SIG-M5 (cell line): ENCODE measurements at places on chromosomes 4 and X.

DNA sequence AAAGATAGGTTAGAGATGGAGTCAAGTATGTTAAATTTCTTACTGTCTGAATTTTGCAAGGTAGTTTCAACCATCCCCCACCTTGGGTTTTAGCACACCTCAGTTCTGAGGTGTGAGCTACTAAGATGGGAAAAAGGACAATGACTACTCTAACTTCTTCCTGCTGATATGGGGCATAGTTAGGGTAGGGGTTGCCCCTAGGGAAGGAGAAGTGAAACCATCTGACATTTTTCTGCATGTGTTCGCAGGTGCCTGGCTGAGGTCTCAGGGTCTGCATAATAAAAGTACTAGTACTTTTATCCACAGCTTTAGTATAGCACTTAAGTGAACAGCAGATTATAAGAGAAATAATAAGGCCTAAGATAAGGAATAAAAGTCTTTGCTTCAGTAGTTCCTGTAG lies 129.5 kb upstream of the CYSLTR1 start:
- DNase-seq = no peak

DNA sequence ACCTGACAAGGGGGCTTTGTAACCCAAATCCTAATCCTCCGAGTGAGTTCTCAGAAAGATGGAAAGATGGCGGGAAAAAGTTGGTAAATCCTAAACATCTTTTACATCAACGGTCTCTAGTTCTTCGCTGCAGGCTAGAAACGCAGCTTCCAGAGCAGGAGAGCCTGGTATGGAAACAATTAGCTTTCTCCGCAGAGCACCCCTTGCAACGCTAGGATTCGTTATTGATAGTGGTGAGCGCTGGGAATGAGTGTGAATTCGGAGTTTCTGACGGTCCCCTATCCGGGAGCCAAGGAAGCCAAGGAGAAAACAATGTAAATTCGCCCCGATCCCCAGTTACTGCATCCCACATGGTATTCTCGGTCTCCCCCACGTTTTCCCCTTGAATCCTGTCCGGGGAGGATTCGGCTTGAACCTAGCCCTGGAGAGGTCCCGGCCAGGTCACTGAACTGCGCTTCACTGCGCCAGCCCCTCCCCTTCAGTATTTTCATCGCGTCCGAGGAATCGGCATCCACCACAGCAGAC lies 4.7 kb upstream of the NEUROG2 start:
- no peak for DNase-seq

DNA sequence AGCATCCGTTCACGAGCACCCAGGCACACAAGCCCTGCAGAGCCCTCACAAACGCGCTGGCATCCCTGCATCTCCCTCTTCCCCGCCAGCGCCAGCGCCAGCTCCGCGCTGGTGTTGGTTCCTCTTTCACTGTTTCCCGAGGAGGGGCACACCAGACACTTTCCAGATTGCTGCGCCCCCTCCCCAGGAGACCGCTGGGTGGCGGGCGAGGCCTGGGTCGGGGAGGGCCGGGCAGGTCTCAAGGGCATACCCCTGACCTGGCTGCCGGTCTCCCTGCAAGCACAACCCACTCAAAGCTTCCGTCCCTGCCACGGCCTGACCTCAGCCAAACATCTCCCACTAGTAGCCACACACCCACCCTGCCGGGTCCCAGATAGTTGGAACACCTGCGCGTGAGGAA lies 2.2 kb upstream of the NKX1-1 start:
- DNase-seq = no peak

DNA sequence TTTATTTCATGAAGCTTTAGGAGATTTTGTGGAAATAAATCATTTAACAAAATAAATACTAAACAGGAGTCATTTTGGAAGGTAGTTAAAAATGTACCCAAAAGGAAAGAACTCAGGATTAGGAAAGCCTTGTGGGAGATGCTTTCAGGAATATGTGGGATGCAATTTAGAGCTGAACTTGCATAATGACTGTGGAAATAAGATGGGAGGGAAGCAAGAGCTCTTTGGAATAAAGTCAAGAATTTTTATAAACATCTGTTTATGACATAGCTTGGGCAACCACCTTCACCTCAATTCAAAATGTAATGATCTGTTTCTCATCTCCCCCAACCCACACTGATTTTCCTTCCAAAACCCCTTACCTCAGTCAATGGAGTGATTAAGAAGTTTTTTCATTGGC lies 623.8 kb downstream of the FAT4 start:
- no peak for DNase-seq

- DNase-seq = no peak
Observed at GRCh38 chrX:118968031-118968430, 6.4 kb upstream of the LONRF3 start.

DNA sequence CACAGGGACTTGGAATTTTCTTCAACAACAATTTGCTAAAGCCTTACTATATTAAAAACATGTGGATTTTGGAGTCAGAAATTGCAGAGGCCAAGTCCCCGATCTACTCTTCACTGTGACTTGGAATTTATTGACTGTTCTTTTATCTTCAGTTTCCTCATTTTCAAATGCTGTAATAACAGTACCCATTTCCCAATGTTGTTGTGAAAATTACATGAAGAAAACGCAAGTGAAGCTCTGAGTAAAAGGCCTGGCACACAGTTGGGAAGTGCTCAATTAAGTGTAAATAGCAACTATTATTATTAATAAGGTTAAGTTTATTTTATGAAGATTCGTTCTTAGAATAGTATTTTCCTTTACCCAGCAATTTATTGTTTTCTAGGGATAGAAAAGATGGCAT lies 15.7 kb downstream of the STBD1 start:
- DNase-seq = no peak

GRCh38 chrX:128365492-128365891 lies 313.3 kb upstream of the ACTRT1 start:
- DNase-seq = no peak

DNA sequence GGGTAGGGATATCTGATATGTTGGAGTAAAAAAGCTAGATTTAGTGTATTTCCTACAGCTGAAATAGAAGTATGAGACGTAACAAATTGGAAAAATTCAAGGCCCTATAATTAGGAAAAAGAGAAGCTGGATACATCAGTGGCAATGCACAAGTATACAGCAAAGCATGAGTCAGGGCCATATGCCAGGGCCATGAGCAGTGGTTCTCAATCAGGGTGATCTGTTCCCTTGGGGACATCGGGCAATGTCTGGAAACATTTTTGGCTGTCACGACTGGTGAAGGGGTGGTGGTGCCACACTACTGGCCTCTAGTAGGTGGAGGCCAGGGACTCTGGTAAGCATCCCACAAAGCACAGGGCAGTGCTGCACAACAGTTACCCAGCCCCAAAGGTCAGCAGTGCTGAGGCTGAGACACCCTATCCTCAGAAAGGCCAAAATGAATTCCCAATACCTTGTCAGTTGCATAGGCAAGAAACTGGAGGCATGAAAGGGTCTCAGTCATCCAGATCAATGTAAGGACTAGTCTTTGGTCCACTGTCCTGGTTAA lies 36.8 kb upstream of the NAP1L5 start:
- DNase-seq = no peak

- no peak for DNase-seq
Observed at GRCh38 chr4:173397604-173398003, 1.3 kb downstream of the SCRG1 start.

GRCh38 chrX:39324233-39324930 lies 523.1 kb downstream of the MID1IP1 start:
- DNase-seq = no peak

- no peak for DNase-seq
Observed at GRCh38 chr4:90419124-90419711, 292.0 kb downstream of the CCSER1 start.

GRCh38 chr4:11954093-11954492 lies 525.4 kb upstream of the HS3ST1 start:
- no peak for DNase-seq

GRCh38 chrX:144586756-144587155 lies 660.5 kb upstream of the SPANXN1 start:
- DNase-seq = no peak

GRCh38 chr4:87321888-87322287 lies 794 bp downstream of the HSD17B13 start:
- no peak for DNase-seq

DNA sequence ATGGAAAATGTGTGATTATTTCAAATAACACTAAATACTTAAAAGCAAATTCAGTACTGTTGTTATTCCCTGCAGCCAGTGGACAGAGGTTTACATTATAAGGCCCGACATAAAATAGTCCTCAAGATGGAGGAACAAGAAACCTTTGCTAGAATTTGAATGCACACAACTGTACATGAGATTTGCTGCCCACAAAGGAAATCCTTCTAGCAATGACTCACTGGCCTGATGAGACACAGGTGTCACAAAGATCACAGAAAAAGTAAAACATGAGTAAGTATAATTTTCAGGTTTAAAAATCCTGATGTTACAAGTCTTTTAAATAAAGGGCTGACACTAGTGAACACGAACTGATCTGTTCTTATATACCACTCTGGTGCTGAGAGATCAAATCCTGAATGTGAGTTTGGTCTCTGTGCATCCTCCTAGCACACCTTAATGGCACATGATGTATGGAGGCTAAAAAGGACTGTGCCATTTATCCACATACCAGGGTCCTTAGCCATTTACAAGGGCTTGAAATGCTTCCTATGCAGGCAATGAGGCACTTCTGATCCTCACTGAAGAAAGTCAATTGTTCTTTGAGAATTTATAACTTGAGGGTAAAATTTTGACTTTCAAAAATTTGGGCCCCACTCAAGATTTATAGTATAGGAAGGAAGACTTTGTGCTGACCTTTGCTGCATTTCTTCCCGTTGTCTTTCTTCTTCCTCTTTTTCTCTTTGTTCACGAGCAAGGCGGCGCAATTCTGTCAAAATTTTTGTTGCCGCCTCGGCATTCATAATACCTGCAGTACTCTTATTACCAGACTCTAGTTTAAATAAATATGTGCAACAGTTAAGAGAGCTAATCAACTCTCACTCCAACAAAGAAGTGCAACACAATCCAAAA lies 23.0 kb downstream of the MAP7D3 start:
- no peak for DNase-seq

DNA sequence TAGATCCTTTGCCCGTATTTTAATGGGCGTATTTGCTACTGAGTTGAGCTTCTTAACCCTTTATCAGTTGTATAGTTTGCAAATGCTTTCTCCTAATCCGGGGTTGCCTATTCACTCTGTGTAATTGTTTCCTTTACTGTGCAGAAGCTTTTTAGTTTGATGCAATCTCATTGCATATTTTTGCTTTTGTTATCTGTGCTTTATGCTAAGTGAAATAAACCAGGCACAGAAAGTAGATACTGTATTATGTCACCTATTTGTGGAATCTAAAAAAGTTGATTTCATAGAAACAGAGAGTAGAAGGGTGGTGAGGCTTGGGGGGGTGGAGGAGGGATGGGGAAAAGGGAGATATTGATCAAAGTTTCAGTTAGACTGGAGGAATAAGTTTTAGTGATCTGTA lies 17.7 kb downstream of the OGT start:
- no peak for DNase-seq

DNA sequence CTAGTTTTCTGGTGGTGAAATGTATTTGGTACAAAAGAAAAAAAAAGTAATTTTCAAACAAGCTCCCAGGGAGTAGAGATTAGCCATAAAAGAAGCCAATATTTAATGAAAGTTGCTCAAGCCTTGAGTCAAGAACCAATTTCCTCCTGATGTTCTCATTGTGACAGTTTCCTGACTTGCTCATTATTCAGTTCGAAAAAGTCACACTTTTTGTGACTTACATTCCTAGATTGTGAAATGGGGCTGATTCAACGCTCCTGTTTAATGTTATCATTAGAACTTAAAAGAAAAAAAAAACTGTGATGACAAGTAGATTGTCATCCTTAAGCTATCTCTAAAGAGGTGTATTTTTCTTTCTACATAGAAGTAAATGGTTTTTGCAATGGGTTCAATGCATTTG lies 122.6 kb upstream of the BMPR1B start:
- DNase-seq = no peak

GRCh38 chr4:47830265-47831025 lies 7.4 kb downstream of the CORIN start:
- no peak for DNase-seq

- DNase-seq = no peak
Observed at GRCh38 chr4:165515201-165515600, 136.4 kb downstream of the CPE start.

GRCh38 chr4:110108422-110108821 lies 90.0 kb downstream of the ELOVL6 start:
- DNase-seq = no peak

DNA sequence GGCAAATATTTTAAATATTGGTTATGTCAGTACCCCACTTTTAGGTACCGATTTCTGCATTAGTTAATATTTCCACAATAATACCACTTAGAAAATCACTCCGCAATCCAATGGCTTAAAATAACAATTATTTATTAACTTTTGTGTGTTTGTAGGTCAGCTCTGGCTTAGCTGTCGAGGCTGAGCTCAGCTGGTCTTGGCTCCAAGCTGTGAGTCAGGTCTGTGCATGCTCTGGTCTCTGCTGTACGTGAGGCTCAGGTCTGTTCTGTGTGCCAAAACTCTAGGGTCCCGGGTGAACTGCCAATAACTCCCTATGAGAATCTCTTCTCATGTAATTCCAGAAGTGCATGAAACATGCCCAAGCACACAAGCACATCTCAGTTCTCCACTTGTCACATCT lies 245.8 kb upstream of the GK2 start:
- no peak for DNase-seq

GRCh38 chrX:2507196-2507595 lies 6.4 kb upstream of the DHRSX start:
- no peak for DNase-seq

- DNase-seq = no peak
Observed at GRCh38 chr4:30904588-30904987, 184.4 kb downstream of the PCDH7 start.

- DNase-seq = no peak
Observed at GRCh38 chrX:77436682-77437081, 10.5 kb upstream of the FGF16 start.

GRCh38 chr4:175905925-175906324 lies 93.9 kb upstream of the GPM6A start:
- DNase-seq = no peak

DNA sequence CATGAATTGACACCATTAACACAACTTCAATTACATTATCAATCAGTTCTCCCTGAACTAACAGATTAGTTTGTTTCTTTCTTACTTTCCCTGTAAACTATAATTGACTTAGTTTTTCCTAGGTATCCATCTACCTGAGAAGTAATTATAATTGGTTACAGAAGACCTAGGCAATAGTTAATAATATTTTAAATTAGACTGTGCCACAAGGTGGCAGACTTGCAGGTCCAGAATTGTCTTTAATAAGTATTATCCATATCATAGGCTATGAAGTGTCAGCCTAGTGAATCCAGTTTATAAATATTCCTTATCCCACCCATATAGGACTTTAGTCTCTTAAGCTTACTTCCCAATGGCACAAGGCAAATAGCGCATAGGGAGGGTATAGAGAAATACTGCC lies 48.9 kb upstream of the FAM47B start:
- DNase-seq = no peak

GRCh38 chrX:17710871-17711301 lies 26.4 kb upstream of the SCML1 start:
- DNase-seq = no peak

DNA sequence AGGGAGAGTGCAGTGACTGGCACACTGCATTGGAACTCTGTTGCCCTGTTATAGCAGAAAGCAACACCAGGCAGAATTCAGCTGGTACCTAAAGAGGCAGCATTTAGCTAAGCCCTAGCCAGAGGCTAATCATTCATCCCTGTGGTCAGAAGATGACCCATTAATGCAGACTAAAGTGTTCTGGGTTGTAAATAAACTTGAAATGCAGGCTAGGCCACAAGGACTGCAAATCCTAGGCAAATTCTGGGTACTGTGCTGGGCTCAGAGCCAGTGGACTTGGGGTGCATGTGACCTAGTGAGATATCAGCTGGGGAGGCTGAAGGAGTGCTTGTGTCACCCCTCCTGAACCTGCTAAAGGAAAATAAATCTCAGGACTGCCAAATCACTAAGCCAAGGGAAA lies 91.2 kb downstream of the LPAR4 start:
- no peak for DNase-seq

- no peak for DNase-seq
Observed at GRCh38 chr4:157045507-157046127, 30.3 kb upstream of the GLRB start.
